ENCODE measurements at places on chromosomes 7 and 10.

DNA sequence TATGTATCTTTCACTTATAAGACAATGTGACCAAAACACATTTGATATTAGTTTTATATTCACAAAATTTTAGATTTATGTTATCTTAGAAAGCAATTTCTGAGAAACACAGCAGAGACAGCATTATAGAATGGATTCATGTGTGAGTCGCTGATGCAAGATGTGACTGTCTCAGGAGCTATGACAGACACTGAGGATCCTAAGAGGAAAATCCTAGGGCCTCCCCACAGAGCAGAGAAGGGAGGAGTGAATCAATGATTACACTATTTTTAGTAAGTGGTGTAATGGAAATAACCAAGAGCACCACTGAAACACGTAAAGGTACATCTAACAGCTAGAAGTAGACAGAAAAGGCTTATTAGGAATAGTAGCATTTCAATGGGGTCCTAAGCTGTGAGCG, 204.0 kb upstream of the PTN start:
- no peak for DNase-seq

DNA sequence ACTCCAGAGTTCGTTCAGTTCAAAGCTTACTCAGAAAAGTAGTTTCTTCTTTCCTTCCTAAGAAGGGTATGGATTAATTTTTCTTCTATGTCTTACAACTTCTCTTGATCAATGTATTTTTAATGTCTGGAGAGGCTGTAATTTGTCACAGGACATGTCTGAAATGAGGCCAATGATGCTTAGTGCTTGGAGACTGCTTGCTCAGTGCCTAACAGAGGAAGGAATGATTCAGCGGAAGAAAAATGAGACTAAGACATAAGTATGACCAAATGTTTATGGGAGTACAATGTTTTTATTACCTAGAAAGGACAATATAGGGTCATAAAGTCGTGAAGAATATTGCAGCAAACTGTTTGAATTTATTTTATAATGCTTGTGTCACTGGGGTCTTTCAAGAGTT, 43.3 kb downstream of the GPR37 start:
- no peak for DNase-seq

- DNase-seq: no peak
These were observed 217.5 kb downstream of the POLR1F start for GRCh38 chr7:19491371-19491770.

- no peak for DNase-seq
These were observed 217.7 kb downstream of the PRKG1 start for GRCh38 chr10:51291961-51292360.

DNA sequence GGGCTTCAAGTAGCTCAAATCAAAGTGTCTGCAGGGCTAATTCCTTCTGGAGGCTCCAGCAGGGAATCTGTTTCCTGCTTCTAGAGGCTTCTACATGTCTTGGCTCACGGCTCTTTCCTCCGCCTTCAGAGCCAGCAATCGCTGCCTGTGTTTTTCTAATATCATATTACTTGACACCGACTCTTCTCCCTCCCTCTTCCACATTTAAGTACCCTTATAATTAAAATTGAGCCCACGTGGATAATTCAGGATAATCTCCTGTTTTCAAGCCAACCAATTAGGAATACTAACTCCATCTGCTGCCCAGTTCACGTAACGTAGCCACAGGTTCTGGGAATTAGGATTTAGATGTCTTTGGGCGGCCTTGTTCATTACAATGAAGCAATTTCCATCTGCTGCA, 372.2 kb downstream of the DPP6 start:
- no peak for DNase-seq

GRCh38 chr7:19146699-19147098, 1.5 kb upstream of the FERD3L start:
- no peak for DNase-seq

- no peak for DNase-seq
These were observed 4.2 kb downstream of the CYP17A1 start for GRCh38 chr10:102832987-102833386.

- no peak for DNase-seq
These were observed 19.6 kb downstream of the SEMA3E start for GRCh38 chr7:83629117-83629880.

DNA sequence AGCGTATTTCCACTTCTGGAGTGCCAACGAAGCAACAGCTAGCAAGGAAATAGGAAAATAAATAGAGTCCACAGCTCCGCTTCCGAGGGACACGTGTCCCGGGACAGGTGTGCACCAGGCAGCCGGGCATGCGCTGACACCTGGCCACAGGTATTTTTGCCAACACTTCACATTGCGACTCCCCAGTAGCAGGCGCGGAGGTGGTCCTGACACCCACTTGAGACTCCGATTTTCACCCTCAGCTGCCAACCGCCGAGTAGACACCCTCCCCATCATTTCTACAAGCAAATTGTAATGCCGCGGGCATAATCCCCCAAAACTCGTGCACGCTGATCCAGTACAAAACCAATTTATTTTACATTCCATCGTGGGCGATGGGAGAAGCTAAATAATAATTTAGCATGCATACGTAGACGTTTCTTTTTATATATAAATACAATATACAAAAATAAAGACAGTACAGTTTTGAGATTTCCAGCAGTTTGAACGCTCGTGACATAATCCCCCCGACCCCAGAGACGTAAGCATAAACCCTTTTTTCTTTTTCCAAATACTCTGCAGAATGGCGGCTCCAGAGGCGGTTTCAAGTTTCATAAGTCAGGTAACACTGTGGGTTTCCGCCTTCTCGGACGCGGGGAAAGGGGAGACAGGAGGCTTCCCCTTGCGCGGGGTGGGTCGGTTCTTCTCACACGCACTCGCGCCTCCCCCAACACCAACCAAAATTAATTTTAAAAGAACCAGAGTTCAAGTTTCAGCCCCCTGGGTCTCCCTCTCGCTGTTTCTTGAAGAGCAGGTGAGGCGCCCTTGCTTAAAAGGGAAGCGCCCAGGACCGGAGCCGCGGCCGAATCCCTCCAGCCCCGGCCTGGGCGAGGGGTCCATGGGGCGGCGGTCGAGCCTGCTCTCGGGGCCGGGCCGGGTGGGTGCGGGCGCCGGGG, 5.7 kb downstream of the MNX1 start:
- no peak for DNase-seq

DNA sequence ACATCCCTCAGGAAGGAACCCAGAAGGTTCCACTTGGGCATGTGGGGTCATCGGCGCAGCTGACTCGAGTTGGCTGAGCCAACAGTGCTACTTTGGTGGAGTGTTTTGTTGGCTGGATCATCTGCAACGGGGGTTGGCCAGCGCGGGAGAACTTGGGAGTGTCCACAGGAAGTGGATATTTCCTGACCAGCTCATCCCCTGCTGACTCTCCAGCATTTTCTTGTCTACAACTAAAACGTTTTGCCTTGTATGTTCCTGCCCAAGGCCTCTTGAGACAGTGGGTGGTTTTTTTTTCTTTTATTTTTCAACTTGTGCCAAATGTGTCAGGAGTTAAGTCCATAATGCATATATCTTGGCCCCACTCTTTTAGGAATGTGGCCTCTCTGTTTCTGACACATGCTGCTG, 208.6 kb downstream of the ZNF365 start:
- DNase-seq: no peak

GRCh38 chr10:44035474-44036197, 349.3 kb downstream of the CXCL12 start:
- DNase-seq: no peak

DNA sequence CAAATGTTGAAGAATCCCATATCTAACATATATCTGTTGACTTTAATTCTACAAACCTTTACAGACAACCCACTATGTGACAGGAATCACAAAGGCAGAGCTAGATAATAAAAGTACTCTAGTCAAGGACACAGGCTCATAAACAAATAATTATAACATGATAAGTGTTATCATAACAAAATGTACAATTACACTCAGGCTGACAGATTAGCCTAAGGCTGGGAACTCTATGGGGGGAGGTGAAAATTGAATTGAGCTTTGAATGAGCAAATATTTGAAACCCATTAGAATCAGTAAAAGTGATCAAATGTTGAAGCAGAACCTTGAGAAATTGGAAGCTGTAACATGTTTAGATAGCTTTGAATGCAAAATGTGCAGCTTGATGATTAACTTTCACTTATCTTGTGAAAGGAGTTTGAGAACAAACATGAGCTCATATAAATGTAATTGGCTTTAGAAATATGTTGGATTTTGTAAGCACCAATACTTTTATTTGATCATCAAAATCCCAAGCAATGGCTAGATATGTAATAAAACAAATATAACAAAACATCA, 970.2 kb downstream of the SORCS3 start:
- no peak for DNase-seq

- no peak for DNase-seq
These were observed 30.4 kb downstream of the STEAP1B start for GRCh38 chr7:22469371-22470143.

GRCh38 chr7:28702171-28702570, 256.0 kb downstream of the TRIL start:
- no peak for DNase-seq

DNA sequence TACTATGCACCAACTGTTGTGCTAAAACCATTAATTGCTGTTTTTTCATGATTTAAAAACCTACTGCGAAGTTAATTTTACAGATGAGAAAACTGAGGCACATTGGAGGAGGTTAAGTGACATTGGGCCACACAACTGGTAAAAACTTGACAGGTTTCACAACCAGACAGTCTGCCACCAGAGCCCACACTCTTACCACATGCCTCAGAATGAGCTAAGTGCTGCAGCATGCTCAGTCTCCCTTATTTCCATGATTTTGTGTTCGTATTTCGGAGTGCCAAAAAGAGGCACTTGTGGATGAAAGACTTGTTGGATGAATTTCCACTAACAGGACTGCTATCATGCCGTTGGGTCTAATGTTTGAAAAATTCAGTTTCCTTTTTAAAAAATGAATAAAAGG, 77.4 kb downstream of the PCLO start:
- no peak for DNase-seq

DNA sequence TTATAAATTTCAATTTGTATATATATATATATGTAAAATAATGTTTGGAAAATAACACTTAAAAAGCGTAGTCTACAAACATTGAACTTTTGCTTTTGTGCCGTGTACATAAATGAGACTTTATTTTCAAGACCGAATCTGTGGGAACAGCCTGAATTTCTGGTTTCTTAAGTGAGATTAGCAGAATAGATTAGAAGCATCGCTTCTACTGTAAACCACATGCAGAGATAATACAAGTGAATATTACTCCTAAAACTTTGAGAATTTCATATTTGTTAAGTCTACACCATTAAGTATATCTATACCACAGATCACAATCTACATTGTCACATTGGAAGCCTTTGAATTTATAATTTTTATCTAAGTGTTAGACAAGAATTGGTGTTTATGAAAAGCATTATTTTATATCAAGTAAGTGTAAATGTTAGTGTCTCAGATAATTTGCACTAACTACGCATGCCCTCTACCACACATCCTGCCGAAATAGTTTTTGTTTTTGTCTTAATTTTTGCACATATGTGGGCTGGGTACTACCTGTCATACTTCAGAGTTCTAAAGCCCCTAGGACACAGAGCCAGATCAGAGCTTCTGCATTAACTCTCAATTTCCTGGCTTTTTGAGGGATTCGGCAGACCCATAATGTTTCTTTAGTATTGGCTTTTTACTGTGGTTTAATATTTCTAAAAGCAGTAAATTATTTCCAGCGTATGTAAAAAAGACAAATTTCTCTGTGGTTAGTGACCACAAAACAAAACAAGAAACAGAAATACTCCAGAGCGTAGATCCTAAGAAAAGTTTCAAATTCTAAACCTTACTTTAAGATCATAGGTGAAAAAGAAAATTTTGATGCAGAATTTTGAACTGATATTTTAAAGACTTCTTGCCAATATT, 20.0 kb downstream of the TWIST1 start:
- no peak for DNase-seq

DNA sequence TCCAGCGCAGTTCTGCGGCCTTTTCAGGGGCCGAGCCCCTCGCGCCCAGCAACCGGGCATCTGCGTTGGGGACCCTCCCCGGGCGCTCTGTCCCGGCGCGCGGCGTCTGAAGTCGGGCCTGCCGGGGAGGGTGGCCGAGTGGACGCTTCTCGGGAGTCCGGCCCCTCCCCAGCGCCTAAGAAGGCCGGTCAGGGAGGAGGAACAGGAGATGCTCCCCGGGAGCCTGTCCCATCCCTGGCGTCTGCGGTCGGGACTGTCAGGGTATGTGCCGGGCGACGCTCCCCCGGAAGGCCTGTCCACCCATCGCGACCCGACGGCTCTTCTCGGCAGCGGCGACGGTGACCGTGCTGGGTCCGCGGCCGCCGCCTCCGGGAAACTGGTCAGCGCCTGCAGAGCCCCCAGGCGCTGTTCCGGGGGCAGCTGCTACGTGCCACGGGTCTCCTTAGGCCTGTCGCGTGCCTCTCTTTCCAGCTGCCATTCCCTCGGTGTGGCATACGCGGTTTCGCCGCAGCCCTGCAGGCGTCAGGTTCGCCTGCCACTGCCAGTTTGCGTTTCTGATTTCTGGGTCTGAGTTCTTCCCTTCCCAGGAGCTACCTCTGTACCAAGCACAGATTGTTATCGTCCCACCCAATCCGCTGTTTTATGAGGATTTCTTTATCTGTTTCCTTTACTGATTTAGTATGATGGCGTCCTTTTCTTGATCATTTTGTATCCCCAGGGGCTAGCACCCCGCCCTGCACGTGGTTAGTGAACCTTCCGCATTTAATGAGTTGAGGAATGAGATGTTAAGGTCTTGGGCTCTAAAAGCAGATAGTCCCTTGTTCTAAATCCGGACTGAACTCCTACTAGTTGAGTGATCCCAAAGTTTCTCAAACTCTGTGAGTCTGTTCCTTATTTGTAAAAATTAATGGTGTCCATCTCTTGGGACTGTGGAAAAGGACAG, 782 bp downstream of the IFIT5 start:
- peak; percentile 50 for DNase-seq

GRCh38 chr7:110399421-110399820, 691.5 kb upstream of the LRRN3 start:
- no peak for DNase-seq

DNA sequence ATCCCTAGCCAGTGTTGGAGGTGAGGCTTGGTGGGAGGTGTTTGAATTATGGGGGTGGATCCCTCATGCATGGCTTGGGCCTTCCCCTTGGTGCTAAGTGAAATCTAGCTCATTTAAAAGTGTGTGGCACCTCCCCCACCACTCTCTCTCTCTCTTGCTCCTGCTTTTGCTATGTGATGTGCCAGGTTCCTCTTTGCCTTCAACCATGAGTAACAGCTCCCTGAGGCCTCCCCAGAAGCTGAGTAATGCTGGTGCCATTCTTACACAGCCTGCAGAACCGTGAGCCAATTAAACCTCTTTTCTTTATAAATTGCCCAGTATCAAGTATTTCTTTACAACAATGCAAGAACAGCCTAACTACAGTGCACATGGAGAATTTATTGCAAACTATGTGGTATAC, 188.8 kb upstream of the POT1 start:
- no peak for DNase-seq

GRCh38 chr10:69344591-69345252, 66.4 kb downstream of the HK1 start:
- DNase-seq: no peak

- peak; percentile 80 for DNase-seq
These were observed 27.0 kb downstream of the MMD2 start for GRCh38 chr7:4931943-4932342.
